Activated naive CD4-positive, alpha-beta T cell treated with Interleukin-2 at 50 U/mL for 16 hours (primary cell): ENCODE measurements at places on chromosomes 2 and 18.

DNA sequence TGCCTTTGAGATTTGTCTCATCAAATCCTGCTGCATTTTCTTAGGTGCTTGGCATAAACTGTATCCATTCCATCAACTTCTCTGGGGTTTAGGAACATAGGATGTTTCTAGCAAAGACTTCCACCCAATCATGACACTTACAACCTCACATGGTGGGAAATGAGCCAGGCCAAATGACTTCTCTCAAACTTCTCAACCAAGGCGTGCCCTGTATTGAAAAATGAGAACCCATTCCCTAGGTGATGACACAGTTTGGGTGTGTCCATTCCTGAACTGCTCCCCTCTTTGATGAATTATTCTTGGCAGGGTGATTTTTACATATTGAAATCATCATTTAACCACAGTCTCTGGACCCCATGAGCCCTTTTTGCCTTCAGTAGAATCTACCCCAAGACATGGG lies 161.1 kb downstream of the EN1 start:
- no peak for DNase-seq

GRCh38 chr2:43136011-43136799 lies 90.2 kb downstream of the ZFP36L2 start:
- DNase-seq, result no peak

- DNase-seq, result no peak
Observed at GRCh38 chr18:25314838-25315190, 37.2 kb downstream of the ZNF521 start.

DNA sequence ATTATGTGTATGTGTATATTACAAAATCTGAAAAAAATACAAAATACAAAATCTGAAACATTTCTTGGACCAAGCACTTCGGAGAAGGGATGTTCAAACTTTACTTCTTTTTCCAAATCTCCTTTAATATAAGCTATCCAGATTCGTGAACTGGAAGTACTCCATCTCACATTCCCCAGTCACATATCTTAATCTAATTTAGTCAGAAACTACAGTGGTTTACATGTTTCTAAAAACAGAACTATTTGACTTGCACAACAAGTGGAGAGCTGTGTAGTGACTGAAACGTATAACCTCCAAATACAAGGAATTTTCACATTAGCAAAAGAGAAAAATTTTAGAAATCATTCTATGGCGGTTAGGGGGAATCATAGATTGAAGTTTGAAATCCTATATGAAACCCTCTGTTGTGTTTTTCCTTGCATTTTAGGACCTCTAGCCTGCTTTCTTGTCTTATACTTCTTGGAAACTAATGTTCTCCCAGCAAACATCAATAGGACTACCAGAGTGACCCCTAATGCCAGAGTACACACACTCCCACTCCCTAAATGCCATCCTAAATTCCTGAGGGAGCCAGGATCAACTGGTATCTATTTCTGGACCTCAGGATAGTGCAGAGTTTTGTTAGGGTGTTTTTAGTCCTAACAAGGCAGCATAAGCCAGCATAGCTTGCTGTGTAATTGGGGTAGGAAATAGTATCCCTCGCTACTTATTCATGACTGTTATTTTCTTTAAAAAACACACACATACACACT lies 30.2 kb upstream of the ROCK1 start:
- DNase-seq, result no peak

DNA sequence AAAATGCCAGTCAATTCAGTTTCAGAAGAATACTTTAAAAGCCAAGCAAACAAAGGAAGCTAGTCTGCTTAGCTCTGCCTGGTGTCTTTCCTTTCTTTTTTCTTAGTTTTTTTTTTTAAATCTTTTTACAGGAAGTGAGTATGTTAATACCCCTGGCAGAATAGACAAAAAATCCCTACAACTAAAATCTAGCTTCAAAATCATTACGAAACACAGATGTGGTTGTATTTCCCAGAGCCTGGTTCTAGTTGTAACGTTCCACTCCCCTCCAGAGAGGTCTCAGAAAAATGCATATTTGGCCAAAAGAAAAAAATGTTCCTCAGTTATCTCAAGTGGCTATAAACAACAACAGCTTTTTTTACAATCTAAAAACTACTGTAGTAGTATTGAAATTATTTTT lies 202.1 kb upstream of the RND3 start:
- DNase-seq, result no peak

- no peak for DNase-seq
Observed at GRCh38 chr2:38274286-38275276, 102.5 kb downstream of the ATL2 start.

DNA sequence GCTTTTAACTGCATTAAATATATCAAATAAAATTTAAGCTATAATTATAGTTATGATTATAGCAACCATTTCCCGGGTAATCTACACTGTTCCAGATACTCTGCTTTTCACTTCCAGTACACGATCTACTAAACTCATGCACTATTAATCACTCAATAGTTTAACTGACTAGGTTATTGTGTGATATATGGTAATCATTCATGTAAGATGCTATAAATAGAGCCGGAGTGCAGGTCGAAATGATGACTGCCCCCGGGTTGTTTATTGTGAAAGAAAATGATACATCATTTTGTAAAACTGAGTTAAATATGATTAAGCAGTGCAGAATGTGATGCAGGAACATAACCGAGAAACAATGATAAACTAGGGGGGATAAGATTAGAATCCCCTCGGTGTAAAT lies 434.6 kb upstream of the DSEL start:
- no peak for DNase-seq

DNA sequence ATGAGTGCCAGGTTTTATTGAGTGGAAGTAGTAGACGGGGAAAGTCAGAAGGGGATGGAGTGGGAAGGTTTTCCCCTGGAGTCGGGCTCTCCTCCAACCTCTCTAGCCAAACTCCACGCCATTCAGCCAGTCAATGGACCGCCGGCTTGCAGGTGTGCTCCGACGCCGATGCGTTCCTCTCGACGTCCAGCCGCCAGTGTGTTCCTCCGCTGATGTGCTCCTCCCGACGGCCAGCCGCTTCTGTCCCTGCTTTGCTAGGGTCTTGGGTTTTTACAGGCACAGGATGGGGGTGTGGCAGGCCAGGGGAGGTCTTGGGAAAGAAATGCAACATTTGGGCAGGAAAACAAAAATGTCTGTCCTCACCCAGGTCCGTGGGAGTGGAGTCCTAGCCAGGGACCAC lies 94.3 kb upstream of the TEX51 start:
- no peak for DNase-seq

DNA sequence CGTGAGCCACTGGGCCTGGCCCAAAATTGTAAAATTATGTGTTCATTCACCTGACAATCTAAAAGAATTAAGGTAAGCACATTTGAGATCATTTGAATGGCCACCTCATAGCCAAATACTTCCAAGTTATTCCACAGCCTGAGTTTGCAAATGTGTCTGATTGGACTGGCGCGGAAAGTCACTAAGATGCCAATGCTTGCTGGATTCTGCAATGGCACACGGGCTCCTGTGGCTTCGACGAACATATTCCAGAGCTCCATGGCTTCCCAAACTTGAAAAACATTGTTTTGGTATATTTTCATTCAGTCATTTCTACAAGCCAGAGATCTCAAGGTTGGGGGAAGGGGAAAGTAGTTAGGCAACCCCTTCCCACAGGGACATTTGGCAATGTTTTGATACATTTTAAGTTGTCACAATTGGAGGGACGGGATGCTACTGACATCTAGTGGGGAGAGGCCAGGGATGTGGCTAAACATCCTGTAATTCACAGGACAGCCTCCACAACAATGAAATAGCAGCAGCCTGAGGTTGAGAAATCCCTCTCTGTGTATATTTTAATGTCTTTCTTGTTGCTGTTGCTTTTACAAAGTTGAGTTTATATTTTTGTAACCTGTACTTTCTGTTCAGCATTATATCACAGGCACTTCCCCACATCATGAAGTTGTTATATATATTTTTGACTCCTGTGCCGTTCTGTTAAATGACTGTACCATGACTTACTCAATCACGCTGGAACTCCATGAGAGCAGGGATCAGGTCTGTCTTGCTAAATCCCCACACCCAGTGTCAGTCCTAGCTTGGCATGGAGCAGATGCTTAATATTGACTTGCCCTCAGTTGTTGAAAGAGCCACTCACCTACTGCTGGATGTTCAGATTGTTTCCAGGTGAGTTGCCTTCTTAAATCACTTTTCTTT lies 56.9 kb downstream of the COL4A4 start:
- peak; percentile 28 for DNase-seq

GRCh38 chr2:189162566-189162965 lies 17.0 kb downstream of the COL5A2 start:
- DNase-seq, result no peak

- no peak for DNase-seq
Observed at GRCh38 chr2:24783641-24784040, 9.6 kb downstream of the PTRHD1 start.

DNA sequence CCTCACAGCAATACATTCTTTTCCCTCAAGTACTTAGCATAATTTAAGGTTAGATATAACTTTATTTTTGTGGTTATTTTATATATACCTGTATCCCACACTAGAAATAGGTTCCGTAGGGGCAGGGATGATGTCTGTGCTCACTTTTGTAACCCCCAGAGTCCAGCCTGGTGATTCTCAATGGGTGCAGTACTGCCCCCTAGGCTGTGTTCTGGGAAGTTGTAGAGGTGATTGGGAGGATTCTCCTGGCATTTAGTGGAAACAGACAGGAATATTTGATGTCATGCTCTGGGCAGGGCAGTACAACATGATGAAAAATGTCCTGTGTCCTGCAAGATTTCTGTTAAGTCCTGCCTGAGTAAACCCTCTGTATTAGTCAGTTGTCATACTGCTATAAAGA lies 333.3 kb downstream of the PLCL1 start:
- DNase-seq, result no peak

GRCh38 chr2:137947728-137948336 lies 16.4 kb upstream of the HNMT start:
- DNase-seq, result peak; percentile 21

DNA sequence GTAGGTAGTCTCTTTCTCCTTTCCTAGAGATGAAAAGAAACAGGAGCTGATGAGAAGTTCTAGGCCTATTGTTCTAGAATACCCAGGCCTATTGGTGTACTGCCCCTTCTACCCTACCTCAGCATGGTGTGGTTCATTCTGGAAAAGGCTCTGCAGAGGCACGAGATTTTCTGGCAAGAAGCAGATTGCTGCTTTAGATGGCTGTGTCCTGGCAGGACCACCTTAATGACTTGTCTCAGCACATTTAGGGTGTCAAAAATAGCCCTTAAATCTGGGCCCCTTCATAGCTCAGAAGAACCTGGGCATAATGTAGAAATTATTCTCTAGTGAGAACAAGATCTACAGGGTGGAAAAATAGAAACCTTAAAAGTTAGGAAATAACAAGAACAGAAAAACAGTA lies 87.9 kb downstream of the BCL2L11 start:
- DNase-seq, result no peak

DNA sequence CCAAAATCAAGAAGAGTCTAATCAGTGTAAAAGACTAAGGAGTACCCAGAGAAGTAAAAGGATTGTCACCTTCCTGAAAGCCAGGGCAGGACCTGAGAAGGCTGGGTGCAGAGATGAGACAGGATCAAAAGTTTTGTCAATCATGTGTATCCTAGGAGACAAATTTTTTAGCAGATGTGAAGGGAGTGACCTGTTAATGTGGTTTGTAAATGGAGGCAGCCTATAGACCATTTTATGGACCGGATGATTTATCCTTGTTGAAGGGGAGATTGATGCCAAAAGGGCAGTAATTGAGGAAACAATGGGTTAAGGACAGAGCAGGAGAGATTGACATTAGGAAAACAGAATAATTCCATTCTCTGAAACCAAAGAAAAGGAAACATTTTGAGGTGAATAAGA lies 813 bp downstream of the NDC80 start:
- no peak for DNase-seq

- no peak for DNase-seq
Observed at GRCh38 chr2:150784389-150784788, 296.9 kb upstream of the RND3 start.

- no peak for DNase-seq
Observed at GRCh38 chr2:24208490-24208889, 33.6 kb downstream of the FAM228A start.

- no peak for DNase-seq
Observed at GRCh38 chr2:11160256-11160655, 5.0 kb downstream of the SLC66A3 start.

- no peak for DNase-seq
Observed at GRCh38 chr2:916935-917334, 33.7 kb upstream of the SNTG2 start.

DNA sequence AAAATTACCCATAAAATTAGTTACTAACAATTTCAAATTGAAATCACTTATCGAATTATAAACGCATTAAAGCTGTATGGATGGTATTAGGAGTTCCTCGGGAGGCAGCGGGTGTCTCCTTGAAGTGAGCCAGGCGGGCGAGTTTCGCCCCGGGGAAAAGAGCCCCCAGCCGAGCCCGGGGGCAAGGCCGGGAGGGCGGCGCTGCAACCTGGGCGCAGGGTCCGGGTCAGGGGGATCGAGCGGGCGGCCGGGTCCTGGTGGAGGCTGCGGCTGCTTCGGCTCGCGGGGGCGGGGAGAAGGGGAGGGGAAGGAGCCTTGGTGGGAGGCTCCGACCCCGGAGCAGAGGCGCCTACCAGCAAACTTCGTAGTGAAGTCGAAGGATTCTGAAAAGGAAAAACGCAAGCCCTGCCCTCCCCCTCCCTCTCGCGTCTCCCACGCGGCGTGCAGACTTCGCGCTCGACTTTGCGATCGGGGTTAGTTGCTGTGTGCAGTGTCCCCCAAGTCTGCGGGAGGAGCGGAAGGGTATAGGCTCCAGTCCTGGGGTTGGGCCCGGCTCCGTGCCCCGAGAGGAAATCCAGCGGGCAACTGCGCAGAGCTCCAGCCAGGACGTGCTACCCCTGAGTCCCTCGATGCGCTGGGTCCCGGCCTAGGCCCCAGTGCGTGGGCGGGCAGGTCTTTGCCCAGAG lies 140.8 kb downstream of the MEIS1 start:
- DNase-seq, result no peak

DNA sequence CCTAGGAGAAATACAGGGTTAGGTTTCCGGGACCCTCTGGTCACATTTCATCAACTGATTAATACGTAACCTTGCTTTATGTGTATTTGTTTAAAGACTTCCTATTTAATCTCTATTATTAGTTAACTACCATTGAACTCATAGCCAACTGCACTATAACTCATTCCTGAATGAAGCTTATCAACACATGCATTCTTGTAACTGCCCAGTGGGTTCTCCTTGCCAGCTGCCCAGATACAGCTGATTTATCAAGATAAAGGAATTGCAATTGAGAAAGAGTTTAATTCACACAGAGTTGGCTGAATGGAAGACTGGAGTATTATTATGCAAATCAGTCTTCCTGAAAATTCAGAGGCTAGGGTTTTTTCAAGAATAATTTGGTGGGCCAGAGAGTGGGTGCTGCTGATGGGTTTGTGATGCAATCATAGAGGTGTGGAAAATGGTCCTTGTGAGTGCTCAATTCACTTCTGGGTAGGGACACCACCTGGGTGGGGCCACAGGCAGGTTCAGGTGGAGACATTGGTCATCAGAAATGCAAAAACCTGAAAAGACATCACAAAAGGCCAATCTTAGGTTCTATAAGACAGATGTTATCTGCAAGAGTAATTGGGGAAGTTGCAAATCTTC lies 21.1 kb upstream of the NOSTRIN start:
- no peak for DNase-seq

DNA sequence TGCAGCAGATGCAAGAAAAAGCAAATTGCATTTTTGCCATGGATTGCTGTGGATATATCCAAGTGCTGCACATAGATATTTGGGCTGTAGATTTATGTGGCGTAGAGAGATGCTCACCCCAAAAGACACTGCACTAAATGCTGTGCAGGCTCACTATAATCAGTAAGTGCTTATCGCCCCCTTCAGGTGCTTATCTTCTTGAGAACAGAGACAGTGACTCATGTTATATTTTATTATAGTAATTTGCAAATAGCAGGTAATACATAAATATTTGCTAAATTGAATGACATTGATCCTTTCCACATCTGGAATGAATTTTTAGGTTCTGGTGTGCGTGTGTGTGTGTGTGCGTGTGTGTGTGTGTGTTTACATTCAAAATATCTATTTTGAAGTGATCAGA lies 36.8 kb upstream of the PLEKHM3 start:
- DNase-seq, result no peak
